HFFc6 (cell line): ENCODE measurements at places on chromosomes 2 and 18. TPM values are rescaled to one million over a fixed set of nuclear protein-coding genes. Genes with fewer than 3 reads are reported as not detected.

DNAJC5G gene
- not detected in 3 replicates for total RNA-seq

DNA sequence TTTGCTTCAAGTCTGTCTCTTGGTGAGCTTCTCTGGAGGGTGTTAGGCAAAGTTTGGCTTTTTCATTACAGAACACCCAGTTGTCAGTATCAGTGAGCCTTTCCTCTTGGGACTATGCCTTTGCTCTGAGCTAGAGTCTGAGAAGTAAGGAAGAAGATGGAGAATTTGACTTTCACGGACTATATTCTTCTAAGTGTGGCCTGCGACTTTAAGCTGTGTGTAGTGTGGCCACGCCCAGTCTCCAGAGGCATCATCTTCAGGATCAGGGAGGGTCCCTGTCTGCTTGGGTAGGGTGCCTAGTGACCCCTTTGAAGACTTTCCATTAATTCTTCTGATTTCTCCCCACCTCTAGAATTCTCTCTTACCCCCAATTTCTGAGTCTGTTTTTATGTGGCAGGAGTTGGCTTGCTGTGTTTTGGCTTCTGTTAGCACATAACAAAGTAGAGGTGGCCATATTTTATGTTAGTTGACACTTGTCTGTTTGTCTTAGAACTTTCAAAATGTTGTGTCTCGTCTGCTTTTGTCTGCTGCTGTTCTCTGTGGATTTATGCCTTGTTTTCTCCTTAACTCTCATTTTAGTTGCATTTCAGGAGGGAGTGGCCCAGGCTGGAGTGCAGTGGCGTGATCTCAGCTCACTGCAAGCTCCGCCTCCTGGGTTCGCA lies 8.6 kb downstream of the PLEKHB2 start:
- DNase-seq = no peak
- no peaks in the 10 kb centered on the region; the same call in 1 of the 2 replicates for H3K27me3 ChIP-seq
- peaks cover 57% of the 10 kb centered on the region for H3K4me1 ChIP-seq
- H3K27ac ChIP-seq = no peak overlapping the region

ATP6V1C2 gene
- total RNA-seq = not detected in 3 replicates

DNA sequence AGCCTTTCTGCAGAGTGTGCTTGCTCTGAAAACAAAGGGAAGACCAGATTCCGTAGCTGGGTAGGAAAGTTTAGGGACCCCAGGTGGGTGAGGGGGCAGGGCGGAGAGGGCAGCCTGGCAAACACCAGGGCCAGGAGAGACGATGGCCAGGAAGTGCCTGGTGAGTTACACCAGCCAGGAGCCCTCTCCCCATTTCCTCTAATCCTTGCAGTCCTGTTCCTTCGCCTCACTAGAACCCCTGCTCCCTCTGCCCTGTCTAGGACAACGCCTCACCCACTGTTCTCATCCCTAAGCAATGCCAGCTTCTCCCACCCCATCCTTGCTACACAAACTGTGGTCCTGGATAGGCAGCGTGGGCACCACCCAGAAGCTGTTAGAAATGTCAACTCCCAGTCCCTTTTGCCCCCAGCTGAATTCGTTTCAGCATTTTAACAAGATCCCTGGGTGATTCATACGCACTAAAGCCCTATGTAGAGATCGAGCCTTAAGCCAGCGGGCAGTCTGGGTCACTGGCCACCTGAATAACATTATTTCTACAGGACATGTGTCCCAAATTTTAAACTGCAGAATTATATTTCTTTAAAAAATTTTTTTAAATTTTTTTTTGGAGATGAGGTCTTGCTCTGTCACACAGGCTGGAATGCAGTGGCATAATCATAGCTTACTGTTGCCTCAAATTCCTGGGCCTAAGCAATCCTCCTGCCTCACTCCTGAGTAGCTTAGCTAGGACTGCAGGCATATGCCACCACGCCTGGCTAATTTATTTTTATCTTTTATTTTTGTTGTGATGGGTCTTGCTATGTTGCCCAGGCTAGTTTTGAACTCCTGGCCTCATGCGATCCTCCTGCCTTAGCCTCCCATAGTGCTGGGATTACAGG lies 10.9 kb downstream of the WIPF1 start:
- DNase-seq = peak; percentile 13
- H3K4me1 ChIP-seq = peaks cover 49% of the 10 kb centered on the region
- H3K36me3 ChIP-seq = 0 out of 2 replicates have a peak, but pooled peaks cover 9% of the 10 kb centered on the region
- H3K27me3 ChIP-seq = no peaks in the 10 kb centered on the region; the same call in 1 of the 2 replicates

DNA sequence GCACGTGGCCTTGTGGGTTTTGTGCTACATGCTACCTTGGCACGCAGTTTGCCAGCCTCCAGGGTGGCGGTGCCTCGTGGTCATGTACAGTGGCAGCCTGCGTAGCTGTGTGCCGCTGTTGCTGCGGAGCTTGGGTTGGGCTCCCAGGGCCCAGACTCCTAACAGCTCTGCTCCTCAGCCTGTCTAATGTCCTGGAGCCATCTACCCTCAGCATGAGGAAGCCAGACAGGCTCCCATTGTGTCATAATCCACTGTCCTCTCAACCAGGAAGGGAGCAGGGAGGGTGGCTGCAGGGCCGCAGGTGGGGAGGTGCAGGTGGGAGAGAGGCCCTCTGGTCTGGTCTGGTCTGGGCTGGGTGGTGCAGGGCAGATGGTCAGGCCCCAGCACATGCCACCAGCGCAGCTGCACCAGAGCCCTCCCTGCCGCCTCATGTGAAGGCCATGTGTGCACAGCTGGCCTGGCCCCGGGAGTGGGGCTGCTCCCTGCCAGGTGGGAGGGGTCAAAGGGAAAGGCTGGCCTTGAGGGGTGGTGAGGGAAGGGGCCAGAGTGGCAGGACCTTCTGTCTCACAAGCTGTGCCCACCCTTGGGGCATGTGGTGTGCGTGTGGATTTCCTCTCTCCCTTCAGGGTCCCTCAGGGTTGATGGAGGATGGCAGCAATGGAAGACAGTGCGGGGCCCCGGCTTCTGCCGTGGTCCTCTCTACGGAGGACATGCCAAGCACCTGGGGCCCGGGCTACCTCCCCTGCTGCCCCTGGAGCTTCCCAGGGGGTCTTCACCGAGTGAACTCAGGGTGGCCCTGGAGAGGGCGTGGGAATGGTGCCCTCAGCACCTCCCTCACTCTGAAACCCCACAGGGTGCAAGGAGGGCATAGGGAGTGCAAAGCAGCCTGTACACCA lies 4.8 kb downstream of the ATOH8 start:
- H3K27ac ChIP-seq = no peak overlapping the region
- H3K36me3 ChIP-seq = peaks cover 39% of the 10 kb centered on the region
- no peak for DNase-seq
- peaks cover 8% of the 10 kb centered on the region for H3K27me3 ChIP-seq

ATP6V1B1 gene
- 0.21 to 0.34 TPM (median 0.22 TPM) in 3 replicates for total RNA-seq

SPP2 gene
- not detected in 3 replicates for total RNA-seq

DNA sequence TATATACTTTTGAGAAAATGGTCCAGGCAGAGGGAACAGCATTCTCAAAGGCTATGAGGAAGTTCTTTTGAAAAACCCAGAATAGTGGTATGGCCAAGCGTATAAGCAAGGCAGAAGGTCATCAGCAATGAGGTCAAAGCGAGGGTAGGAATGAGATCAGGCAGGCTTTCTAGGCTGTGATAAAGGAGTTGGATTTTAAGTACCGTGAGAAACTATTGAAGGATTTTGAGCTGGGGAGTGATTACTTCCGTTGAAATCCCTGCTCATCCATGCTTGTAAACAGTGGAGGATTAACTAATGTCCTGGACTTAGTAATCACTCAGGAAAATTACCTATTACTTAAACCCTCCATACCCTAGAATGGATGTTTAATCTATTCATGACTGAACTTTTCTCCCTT lies 50.2 kb downstream of the EMILIN2 start:
- H3K27me3 ChIP-seq = peaks cover 7% of the 10 kb centered on the region
- no peak for DNase-seq
- H3K4me3 ChIP-seq = no peak overlapping the region
- 0 out of 2 replicates have a peak, but pooled peaks cover 4% of the 10 kb centered on the region for H3K36me3 ChIP-seq
- H3K4me1 ChIP-seq = peaks cover 17% of the 10 kb centered on the region

DNA sequence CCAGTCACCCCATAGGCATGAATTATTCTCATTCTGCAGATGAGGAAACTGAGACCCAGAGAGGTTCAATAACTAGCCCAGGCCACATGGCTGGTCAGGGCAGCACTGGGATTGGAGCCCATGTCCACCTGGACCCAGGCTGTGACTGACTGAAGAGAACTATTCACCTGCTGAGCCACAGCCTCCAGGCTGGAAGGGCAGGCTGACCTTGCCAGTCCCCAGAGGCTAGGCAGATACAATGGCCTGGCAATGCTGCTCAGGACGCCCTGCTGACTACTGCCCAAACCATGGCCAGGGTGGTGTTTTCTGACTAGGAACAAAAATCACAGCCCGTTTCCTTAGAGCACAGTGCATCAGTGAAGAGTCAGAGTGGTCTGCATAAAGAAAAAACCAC lies 36.8 kb downstream of the HS6ST1 start:
- H3K4me1 ChIP-seq = no peaks in the 10 kb centered on the region
- H3K36me3 ChIP-seq = no peaks in the 10 kb centered on the region
- no peaks in the 10 kb centered on the region for H3K27me3 ChIP-seq
- H3K27ac ChIP-seq = no peak overlapping the region
- no peak overlapping the region for H3K4me3 ChIP-seq

DNA sequence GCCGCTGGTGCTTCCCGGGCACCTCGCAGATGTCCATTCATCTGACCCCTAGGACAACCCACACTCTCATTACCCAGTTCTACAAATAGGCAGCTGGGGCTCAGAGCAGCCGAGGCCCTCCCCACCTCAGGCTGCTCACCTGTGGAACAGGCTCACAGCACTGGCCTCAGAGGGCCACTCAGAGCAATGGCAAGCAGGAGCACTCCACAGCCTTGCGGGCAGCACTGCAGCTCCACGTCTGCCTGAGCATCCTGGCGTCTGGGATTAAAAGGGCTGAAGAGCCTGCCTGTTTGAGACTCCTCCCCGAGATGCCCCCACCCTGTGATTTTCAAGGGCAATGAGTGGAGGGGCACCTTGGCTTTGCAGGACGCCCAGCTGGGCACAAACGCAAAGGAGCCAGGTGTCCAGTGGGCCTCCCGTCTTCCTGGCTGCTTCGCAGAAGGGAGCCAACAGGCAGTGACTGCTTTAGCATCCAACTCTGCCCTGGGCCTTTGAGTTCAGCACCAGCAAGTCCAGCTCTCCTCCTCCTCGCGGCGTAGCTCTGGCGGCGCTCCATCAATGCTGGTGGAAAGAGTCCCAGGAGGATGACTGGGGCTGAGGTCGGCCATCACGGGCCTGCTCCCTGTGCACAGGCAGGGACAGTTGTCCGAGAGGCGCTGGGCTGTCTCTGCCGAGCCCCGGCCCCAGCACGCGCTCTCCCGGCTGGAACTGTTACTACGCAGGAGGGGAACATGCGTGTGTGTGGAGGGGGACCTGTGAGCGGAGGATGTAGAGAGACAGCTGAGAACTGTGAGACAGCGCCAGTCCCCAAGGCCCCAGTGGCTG lies 297.2 kb downstream of the NDUFA10 start:
- DNase-seq = no peak
- H3K4me3 ChIP-seq = no peak overlapping the region
- peaks cover 19% of the 10 kb centered on the region; the same call in 1 of the 2 replicates for H3K36me3 ChIP-seq
- no peaks in the 10 kb centered on the region for H3K4me1 ChIP-seq
- no peak overlapping the region for H3K27ac ChIP-seq

DNA sequence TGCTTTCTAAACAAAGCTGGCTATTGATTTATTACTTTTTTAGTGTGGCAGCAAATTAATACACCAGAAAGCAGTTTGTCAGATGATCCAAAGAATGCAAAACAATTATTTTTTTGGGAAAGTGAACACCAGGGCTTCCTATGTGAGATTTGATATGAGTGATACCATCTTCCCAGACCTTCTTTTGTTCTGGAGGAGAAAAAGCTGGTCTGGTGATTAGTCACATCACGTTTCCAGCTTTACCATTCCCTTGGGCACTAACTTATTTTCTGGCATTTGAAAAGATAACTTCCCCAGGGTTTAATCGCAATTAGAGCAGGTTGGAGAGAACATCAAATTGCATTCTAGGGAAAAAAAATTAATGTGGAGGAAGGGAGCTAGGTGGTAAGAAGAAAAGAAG lies 182.9 kb upstream of the TANK start:
- no peak for DNase-seq
- H3K4me1 ChIP-seq = peaks cover 16% of the 10 kb centered on the region
- H3K36me3 ChIP-seq = no peaks in the 10 kb centered on the region
- H3K4me3 ChIP-seq = no peak overlapping the region
- H3K27me3 ChIP-seq = no peaks in the 10 kb centered on the region

- H3K27ac ChIP-seq = no peak overlapping the region
- no peak overlapping the region for H3K4me3 ChIP-seq
- no peak for DNase-seq
- H3K36me3 ChIP-seq = no peaks in the 10 kb centered on the region
These were observed 21.5 kb downstream of the KCTD1 start for GRCh38 chr18:26526966-26527234.

RAD51AP2 gene
- total RNA-seq = not detected in 3 replicates

DNA sequence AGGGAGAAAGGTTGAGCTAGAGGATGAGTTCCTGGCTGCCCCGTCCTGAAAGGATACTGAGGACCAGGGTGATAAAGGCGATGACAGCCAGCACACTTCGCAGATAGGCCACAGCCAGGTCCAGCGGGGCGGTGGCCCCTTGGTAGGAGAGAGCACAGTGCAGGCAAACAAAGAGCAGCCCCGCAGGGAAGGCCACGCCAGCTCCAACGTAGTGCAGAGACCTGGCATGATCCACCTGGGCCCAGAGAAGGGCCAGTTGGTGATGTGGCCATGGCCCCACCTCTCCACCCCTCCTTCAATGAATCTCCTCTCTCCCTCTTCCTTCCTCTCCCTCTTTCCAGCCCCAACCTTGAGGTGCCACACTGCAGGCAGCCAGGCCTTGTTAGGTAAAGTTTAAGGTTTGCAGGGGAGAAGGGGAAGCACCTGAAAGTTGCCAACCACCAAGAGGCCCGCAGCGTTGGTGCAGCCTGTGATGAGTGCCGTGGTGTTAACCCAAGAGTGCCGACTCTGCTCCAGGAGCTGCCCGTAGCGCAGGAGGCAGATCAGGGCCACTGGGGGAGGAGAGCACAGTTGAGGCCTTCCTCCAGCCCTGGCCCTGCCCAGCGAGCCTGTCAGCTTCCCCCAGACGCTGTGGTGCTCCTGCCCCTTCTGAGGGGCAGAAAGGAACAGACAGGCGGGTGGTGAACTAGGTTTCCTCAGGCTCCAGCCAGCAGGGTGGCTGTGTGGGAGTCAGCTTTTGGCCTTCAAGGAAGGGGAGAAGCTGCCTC lies 2.8 kb downstream of the TMEM150A start:
- no peak for DNase-seq
- peaks cover 4% of the 10 kb centered on the region for H3K27me3 ChIP-seq
- H3K36me3 ChIP-seq = no peaks in the 10 kb centered on the region
- no peak overlapping the region for H3K27ac ChIP-seq
- H3K4me3 ChIP-seq = no peak overlapping the region

DNA sequence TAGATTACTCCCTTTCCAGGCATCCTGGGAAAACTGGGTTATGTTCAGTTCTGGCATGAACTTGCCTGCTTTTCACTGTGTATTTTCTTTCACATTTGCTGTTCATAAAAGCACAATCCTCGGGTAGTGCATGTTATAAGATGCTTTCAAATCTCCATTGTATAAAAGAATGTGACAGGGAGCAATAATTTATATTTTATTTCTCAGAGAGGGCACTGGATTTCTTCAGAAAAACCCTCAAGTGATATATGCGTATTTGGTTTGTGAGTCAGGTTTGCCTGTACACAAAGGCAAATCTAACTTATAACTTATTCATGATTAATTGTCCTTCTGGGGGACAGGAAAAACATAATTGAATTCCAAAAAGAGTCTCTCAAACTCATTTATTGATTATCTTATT lies 440.7 kb upstream of the MMADHC start:
- no peak overlapping the region for H3K4me3 ChIP-seq
- no peaks in the 10 kb centered on the region; the same call in 1 of the 2 replicates for H3K27me3 ChIP-seq
- no peaks in the 10 kb centered on the region for H3K36me3 ChIP-seq
- peaks cover 28% of the 10 kb centered on the region for H3K4me1 ChIP-seq
- no peak overlapping the region for H3K27ac ChIP-seq
